ENCODE measurements at places on chromosomes 7 and 10. TPM values are rescaled to one million over a fixed set of nuclear protein-coding genes. Genes with fewer than 3 reads are reported as not detected.

DNA sequence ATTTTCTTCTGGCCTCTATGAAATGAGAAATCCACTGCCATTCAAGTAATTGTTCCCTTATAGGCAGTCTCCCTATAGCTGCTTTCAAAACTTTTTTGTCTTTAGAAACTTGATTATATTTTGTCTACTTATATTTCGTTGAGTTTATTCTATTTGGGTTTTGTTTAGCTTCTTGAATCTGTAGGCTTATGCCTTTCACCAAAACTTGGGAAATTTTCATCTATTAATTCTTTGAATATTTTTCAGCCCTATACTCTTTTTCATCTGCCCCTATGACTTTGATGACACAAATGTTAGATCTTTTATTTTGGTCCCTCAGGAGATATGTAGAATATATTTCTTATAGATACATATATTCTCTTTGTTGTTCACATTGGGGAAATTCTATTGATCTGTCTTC lies 48.3 kb upstream of the HHEX start:
- DNase-seq: no peak

- no peak for DNase-seq
Observed at GRCh38 chr10:92567952-92568600, 5.8 kb downstream of the IDE start.

DNA sequence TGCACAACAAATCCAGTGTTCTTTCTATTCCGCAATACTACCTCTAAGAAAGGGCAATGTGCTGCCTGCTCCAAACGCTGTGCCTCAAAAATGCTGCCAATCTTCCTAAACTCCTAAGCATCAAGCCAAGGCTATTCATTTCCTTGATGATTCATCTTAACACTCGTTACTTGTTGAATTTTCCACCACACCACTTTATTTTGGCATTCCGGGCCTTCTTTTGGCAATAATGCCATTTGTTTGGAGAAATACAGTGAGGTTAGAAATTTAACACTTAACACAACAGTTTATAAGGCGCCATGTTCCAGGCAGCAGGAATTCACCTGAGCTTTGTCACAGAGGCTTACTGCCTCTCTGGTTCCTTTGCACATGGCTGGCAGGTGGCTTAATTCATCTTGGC lies 82.6 kb upstream of the ABCB5 start:
- DNase-seq: no peak

- DNase-seq: no peak
Observed at GRCh38 chr10:21753497-21754270, 219.7 kb downstream of the MLLT10 start.

- no peak for DNase-seq
Observed at GRCh38 chr7:90111-91063, 102.0 kb upstream of the FAM20C start.

GRCh38 chr10:7587168-7587864 lies 79.5 kb downstream of the ITIH5 start:
- no peak for DNase-seq

OR2A12 gene
- not detected for polyA plus RNA-seq

DNA sequence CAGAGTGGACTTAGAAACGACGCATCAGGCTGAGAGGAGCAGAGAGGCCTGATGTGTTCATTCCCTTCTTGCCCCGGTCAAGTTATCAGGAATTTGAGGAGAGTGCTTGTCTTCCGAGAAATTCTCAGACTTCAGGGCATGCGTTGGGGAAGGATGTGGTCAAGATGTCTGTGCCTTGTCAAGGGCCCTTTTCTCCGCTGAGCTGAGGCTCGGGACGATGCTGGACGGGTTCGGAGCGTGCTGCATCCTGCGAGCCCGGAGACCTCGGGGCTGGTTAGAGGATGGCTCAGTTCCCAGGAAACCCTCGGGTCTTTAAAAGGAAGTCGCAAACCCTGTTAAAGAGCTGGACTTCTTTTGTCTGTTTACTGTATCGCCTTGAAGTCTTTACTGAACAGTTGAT lies 325.4 kb downstream of the ADARB2 start:
- DNase-seq: no peak

DNA sequence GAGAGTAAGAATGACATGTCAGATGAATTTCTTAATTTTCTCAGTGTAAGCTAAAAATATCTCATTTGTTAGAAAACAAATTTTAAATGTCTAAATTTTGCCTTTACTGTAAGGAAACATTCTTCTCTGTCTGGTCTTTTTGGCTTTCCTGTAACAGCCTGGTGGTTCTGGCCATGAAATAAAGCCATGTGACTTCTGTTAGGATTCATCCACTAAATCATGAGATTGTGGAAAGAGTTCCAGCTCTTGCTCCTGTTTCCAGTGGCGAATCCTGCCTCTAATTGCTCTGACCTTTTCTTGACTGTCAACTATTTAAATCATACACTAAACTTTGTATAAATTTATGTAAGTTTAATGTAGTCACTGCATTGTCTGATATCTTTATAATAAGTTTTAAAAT lies 398.5 kb upstream of the AKR1E2 start:
- no peak for DNase-seq

SAP25 gene
- 1.0 TPM for polyA plus RNA-seq

GRCh38 chr7:27315066-27315465 lies 72.5 kb downstream of the EVX1 start:
- no peak for DNase-seq

SYNPO2L gene
- 0.05 TPM for polyA plus RNA-seq

- DNase-seq: peak; percentile 98
Observed at GRCh38 chr7:2241580-2242540, at the start of the genes MRM2 and NUDT1. Gene MRM2 (minus strand): TSS chr7:2242205. CDS start chr7:2242169, 36 bp downstream. Gene NUDT1 (plus strand): TSS chr7:2242226. CDS start chr7:2244575, 2,349 bp downstream.

DNA sequence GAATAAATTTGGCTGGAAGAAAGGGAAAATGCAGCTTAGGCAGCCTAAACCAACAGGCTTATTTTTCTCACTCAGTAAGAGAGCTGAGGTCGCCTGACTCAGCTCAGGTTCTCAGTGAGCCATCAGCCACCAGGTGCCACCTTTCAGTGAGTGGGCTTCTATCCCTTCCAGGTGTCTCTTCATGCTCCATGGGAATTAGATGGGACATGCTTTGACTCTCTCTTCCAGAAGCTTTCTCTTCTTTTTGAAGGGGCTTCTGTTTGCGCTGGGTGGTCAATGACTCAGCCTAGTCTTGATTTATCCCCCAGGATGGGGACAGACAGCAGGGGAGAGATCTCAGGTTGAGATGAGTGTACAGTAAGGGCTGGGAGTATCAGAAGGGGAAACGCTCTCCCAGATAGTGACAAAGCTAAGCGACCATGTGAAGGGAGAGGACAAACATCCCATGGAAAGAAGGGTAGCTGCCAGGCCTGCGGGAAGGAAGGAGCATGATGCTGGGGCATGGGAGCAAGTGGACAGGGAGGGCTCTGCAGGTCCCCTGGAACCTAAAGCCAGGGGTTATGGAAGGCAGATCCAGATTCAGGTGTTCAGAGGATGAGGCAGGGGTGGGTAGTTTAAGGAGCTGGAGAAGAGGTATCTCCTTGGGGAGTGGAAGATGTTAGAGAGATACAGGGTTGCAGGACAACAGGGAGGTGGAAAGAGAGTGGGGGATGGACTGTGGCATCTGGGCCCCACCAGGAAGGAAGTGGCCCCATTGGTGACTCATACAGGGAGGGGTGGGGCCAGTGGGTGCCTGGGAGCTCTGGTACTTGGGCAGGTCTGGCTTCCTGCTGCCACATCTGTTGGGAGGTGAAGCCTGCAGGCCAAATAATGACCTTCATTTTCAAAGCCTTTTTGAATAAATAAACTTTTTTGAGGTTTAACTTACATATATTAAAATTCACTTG lies 32.5 kb downstream of the OGDH start:
- peak; percentile 67 for DNase-seq

GRCh38 chr7:93945756-93946535 lies 24.4 kb downstream of the GNG11 start:
- DNase-seq: no peak

DNA sequence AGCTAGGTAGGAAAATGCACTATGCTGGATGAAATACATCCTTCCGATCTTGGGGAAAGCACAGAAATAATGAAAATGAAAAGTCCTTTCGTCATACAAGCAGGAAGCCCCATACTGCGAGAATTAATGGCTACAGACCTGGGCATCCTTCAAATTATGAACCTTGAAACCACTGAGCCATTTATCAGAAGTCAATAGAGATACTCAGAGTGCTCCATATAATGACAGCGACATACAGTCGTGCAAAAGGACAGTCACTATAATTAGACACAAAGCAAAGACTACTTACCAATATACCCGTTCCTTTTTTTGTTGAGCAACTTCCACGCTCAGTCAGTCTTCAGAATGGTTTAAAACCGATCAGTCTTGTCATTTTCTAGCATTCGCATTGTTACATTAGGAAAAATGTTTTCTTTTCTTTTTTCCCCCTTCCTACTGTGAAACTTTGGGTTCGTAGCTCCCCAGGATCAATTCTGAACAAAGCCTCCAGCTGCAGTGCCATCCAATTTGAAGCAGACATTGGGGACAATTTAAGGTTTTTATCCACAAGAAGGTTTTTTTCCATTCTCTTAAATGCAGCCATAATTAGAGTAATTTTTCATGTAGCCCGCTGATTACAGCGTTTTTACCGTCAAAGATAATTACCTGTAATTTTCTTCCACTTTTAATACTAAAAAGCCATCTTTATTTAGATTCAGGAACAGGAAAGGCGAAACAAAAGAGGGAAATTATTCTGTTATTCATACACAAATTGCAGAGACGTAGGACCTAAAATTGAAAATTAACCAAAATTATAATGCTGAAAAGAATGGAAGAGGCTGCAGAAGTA lies 6.4 kb downstream of the DLX6 start:
- DNase-seq: no peak

DNA sequence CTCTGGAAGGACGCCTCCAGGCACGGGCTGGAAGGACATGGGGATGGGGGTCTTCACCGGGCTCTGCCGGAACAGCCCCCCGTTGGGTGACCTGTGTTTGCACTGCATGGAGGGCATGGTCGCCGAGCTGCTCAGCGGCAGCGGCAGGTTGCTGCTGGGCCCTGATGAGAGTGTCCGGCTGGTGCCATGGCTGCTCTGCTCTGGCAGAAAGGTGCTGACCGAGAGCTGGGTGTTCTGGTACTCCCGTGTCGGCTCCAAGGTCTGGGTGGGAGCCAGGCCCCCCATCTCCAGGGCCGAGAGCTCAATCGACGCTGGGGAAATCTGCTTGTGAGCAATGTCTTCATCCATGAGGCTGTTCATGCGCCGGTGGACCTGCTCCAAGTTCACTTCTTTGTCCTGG lies 764.3 kb downstream of the GRID1 start:
- no peak for DNase-seq

ZNF746 gene
- 11.1 TPM for polyA plus RNA-seq

GRCh38 chr10:31961277-31962074 lies 32.8 kb upstream of the ARHGAP12 start:
- no peak for DNase-seq

GRCh38 chr10:79193694-79194382 lies 125.1 kb downstream of the ZMIZ1 start:
- DNase-seq: no peak

GRCh38 chr10:78925800-78926319 lies 142.9 kb upstream of the ZMIZ1 start:
- no peak for DNase-seq

CRTAC1 gene
- polyA plus RNA-seq: 0.05 TPM

DNA sequence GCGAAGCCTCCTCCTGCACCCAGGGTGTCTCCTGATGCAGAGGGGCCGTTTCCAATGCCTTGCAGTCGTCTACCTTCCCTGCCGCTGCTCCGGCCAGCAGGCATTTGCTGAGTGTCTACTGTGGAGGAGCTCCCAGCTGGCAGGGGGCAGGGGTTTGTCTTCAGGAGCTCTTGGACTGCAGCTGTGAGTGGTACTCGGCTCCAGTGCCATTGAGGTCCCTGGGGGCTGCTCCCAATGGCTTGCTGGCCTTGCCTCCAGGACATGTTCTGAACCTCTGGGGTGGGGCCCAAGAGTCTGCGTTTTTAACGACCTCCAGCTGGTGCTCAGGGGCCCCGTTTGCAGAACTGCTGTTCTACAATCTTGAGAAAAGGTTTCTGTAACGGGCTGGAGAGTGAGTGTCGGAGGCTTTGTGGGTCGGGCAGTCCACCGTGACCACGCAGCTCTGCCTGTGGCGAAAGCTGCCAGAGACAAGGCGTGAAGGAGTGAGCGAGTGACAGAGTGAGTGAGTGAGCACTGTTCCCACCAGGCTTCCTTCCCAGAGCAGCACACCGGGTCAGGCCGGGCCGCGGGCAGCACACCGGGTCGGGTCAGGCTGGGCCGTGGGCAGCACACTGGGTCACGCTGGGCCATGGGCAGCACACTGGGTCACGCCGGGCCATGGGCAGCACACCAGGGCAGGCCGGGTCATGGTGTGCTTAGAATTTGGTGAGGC lies 520.2 kb downstream of the PTPRN2 start:
- no peak for DNase-seq

GRCh38 chr10:103111031-103111917 lies 81.8 kb downstream of the NT5C2 start:
- DNase-seq: no peak

GRCh38 chr7:157808042-157808441 lies 471.2 kb downstream of the DNAJB6 start:
- DNase-seq: no peak

FAM25C gene
- not detected for polyA plus RNA-seq

GRCh38 chr10:13118784-13119410 lies 18.9 kb downstream of the OPTN start:
- no peak for DNase-seq

DNA sequence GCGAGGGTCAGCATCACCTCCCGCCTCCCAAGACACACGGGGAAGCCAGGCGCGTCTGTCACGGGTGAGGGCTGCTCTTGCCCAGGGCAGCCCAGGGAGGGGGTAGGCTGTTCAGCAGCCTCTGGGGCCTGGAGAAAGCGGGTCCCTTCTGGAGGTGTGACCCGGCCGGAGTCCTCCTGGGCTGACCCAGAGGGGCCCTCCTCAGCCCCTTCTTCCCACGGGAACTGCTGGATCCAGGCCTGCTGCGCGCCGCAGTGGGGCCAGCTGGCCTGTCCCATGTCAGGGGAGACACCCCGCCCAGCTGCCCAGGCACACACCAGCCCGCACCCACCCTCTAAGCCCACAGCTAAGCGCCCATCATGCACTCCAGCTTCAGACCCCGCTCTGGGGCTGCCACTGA lies 41.8 kb downstream of the INSIG1 start:
- DNase-seq: no peak

SLC16A12 gene
- polyA plus RNA-seq: 0.13 TPM

DNA sequence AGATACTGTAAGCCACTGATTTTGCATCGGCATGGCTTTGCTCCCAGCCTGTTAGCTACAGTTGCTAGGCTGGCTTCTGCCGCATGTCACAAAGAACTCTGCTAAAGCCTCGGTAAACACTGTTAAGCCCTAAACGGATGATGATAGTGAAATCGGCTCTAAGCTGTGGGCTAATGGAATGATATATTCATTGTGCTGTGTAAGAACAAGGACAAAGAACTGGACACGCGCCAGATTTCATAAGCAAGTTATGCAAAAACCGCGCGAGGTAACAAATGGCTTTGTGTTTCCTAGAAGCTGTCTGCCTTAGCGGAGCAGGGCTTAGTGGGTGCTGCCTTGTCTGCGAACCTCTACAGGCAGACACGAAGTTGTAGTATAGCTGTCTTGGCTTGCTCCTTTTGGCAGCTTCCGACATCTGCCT lies 331.3 kb upstream of the COBL start:
- DNase-seq: peak; percentile 36

GRCh38 chr7:66953044-66953427 lies 32.0 kb downstream of the TMEM248 start:
- no peak for DNase-seq

WDR86 gene
- 2.5 TPM for polyA plus RNA-seq

All from SK-N-SH (cell line).